MCF 10A (cell line): ENCODE measurements at places on chromosomes 3 and 15.

- DNase-seq: no peak
These were observed 70.8 kb upstream of the POMGNT2 start for GRCh38 chr3:43176666-43177065.

- no peak for DNase-seq
These were observed 16.6 kb downstream of the SCAANT1 start for GRCh38 chr3:63895422-63896189.

GRCh38 chr3:157410945-157411344 lies 25.7 kb upstream of the PTX3 start:
- no peak for DNase-seq

- no peak for DNase-seq
These were observed 925.6 kb downstream of the FHIT start for GRCh38 chr3:60325610-60326170.

DNA sequence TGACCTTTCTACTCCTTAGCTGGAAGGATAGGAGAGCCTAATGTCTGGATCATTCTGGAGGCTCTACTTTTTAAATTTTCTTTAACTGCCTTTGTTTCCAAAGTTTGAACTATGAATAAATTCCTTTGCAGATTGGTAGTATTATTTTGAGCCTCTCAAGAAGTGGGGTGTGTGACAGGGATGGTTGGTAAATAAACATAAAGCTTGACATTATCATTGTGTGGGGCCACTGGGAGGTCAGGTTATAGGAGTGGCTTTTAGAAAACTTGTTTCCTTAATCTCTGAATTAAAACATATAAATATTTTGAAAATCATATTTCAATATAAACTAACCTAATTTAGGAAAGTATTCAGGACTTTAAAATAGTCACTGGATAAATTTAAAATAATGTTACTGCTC lies 89.3 kb downstream of the OTOL1 start:
- DNase-seq: no peak

GRCh38 chr15:26065723-26066122 lies 202.6 kb upstream of the ATP10A start:
- DNase-seq: no peak

- DNase-seq: peak; percentile 4
These were observed 53.9 kb upstream of the TTC14 start for GRCh38 chr3:180548050-180548449.

- no peak for DNase-seq
These were observed 96.7 kb downstream of the AKAP13 start for GRCh38 chr15:85477061-85477460.

DNA sequence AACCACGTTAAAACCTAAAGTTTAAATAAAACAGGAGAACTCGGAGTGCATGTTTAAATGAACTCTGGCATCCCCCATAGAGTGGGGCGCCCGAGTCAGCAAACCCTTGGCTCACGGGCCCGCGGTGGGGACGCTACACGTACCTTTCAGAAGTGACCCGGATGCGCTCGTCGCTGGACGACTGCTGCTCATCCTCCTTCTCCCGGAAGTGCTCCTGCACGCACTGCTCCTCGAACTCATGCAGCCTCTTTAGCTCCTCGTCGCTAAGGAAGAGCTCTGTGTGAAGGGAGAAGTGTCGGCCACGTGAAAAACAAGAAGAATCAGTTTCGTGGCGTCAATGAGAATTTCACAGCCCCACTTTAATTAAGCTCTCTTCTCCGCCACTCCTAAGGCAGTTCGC lies 34.6 kb upstream of the MTMR10 start:
- DNase-seq: no peak

DNA sequence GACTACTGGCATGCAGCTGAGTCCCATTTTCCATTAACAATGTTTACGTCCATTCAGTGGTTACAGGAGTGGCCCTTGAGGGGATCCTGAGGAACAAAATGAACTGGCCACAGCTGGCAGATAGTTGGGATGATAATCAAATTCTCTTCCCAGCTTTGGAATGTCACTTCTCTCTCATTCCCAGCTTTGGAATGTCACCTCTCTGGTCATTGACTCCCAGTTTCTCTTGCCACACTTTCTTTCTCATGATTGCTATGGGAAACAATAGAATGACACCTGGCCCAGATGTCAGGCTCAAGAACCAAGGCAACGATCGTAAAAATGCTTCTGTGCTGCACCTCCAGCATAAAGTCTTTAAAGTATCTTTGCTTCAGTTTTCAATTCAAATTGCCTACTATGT lies 34.0 kb downstream of the ATP13A4 start:
- no peak for DNase-seq

- no peak for DNase-seq
These were observed 78.6 kb downstream of the PTPRG start for GRCh38 chr3:61639991-61640390.

GRCh38 chr3:94011233-94011711 lies 17.1 kb downstream of the STX19 start:
- DNase-seq: no peak

DNA sequence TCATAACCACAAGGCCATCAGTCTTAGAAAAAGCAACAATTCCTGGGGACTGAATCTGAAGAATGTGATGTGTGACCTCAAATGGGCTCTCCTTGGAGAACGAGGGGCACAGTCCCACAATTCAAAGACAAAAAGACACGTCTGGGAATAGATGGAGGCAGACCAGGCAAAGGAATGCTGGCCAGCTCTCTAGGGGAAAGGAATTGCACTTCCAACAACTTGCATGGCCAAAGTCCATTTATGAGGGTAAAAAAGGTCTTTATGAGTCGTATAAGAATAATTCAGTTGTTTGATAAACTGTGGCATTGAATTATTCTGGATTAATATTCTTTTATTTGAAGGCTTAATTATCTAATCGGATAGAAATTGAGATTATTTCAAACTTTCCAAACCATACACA lies 180.5 kb upstream of the FEZF2 start:
- DNase-seq: no peak

GRCh38 chr3:86950717-86951116 lies 40.2 kb downstream of the VGLL3 start:
- DNase-seq: no peak

- no peak for DNase-seq
These were observed 152.3 kb upstream of the STAC start for GRCh38 chr3:36227980-36228379.

DNA sequence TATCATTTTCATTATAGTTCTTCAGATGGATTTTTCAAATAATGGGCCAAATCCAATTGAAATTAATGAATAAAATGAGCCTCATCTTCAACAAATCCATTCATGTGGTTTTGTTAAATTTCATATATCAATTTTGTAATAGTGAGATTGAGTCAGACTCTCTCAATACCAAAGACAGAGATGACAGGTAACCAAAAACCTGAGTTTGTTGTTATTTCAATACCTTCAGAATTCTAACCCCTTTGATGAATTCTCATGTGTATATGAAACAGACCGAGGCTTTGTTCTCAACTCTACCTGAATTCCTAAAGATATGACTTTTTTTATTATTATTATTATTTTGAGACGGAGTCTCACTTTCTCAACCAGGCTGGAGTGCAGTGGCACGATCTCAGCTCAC lies 92.8 kb downstream of the FOXP1 start:
- no peak for DNase-seq

GRCh38 chr3:72961752-72962151 lies 34.9 kb upstream of the PPP4R2 start:
- DNase-seq: no peak

- DNase-seq: no peak
These were observed 49.1 kb upstream of the NEDD4 start for GRCh38 chr15:56042498-56042897.

DNA sequence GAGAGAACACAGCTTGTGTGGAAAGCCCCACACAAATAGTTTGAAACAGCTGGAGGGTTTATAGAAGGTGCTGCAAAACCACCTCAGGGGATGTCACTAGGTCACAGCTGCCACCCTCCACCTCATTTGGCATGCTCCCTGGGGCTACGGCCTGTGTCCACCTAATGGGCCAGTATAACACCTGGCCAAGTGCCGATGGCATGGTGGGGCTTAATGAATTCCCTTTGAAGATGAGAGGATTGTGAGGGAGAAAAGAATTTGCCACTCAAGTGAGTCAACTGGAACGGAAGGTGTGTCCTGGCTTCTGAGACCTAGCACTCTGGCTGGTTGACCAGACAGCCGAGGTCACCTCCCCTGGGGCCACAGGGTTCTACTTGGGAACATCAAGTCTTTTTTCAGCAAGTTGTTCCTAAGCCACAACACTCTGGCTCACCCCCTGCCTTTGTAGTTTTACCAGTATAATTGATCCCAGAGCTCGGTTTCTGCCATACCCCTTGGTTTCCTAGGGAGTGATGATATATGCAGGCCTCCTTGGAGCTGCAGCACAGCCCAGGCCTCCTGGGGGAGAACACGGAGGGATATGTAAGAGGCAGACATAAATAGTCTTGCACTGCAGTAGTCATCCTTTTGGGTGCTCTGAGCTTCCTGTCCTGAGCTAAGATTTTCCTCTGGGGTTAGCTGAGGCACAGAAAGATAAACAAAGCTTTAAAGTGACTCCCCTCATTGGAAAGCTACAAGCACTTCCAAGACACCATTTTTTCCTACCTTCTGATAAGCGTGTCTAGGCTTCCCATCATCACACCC lies 178.2 kb upstream of the LPP start:
- peak; percentile 42 for DNase-seq

DNA sequence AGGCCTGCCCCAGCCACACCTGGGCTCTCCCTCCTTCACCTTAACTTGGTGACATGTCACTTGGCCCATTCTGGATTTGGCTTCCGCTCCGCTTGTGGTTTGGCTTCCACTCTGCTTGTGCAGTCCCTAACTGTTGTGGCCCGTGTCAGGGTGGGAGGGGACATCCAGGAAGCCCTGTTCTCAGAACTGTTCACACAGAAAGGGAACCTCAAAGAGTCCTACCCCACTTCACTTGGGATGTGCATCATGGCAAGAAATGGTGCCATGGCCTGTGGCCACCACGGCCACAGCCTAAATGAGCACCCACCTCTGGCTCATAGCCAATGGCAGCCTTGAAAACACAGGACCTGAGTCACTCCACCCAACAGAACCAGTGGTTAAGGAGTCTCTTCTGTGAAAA lies 63.4 kb downstream of the CYP19A1 start:
- no peak for DNase-seq

DNA sequence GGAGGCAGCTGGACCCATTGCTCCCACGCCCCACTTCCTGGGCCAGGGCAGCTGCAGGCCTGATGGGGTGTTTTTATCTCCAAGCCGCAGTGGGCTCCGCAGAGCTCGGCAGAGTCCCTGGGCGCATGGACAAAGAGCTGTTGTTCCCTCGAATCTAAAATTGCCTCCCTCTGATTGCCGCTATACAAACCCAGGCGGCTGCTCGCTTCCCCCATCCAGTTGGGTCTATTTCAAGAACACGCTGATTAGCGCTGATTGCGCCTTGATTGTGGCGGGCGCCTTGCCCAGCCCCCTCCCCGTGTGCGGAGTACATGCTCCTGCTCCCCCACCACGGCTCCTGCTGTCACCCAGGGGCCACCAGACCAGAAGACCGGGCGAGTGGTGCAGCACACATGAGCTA lies 43.4 kb upstream of the SLC6A1 start:
- DNase-seq: no peak

- DNase-seq: no peak
These were observed 48.5 kb upstream of the RASGRP1 start for GRCh38 chr15:38613085-38613484.

GRCh38 chr15:39684233-39684632 lies 98.4 kb downstream of the FSIP1 start:
- no peak for DNase-seq

GRCh38 chr15:66680502-66680901 lies 21.5 kb upstream of the SMAD6 start:
- DNase-seq: no peak

DNA sequence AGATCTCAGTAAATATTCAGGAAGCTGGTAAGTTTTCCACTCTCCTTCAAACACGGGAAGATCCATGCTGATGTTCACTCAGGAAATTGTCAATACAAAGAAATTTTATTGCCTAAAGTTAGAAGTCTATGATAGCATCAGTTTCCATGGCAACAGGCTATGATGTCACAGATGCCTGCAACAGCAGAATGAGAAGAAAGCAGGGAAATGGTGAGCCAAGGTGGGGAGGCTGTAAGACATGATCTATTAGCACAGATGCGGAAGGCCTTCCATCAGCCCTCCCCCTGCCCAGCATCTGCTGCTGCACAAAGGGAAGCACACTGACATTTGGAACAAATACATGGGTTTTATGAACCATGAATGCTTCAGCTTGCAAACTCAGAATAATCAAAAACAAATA lies 28.6 kb downstream of the EPHB1 start:
- no peak for DNase-seq

DNA sequence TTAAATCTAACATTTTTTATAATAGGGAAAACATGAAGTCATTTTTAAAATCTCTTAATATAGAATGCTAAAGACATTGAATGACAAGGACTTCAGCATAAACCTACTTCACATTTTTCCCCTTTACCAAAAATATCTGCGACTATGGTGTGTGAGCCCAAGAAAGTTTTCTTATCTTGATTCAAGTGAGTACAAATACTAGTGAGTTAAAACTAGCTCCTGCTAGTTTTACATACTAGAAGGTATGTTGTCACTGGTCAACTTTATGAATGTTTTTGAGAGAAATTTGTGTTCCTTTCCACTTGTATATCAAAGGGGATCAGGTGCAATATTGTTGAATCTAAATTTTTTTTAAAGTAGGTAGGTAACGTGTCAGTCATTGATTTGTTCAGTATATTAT lies 152.4 kb upstream of the CGNL1 start:
- no peak for DNase-seq

DNA sequence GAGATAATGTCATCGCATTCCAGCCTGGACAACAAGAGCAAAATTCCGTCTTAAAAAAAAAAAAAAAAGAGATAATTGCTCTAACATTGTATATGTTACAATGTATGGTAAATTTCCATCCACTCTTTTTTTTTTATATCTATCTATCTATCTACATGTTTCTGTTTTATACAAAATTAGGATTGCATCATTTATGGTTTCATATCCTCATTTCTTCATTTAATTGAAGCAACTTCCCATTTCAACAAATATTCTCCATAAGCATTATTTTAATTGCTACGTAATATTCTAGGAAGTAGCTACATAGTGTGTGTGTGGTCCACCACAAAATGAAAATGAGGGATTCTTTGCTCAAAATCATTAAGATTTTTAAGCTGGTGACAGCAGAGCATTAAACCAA lies 18.4 kb downstream of the RBP1 start:
- no peak for DNase-seq

- DNase-seq: peak; percentile 85
These were observed 95.7 kb downstream of the ANO10 start for GRCh38 chr3:43525941-43526607.

DNA sequence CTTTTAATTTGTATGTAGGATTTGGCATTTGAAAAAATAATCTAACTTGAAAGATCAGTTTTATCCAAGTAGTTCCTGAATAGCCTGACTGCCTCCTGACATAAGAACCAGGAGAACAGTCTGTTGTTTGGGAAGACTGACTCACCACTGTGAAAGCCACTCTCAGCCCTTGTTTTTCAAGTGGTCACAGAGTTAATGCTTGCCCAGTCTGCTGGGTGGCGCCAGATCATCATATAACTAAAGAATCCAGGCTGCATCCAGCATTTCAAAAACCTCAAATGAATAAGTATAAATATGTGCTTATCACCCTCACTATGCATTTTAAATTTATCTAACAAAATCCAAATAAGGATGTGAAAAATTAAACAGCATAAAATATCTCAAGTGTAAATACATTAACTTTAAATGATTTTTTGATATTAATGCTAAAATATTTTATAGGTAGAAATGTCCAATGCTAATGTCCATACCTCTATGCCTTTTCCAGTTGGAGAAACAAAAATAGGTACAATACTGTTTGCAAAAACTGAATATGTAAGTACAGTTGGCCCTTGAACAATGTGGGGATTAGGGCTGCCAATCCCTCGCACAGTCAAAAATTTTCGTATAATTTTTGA lies 26.9 kb upstream of the ZBBX start:
- DNase-seq: peak; percentile 85
